Renal pelvis (tissue), 12 donors: ENCODE measurements at places on chromosomes 11 and 22.

DNA sequence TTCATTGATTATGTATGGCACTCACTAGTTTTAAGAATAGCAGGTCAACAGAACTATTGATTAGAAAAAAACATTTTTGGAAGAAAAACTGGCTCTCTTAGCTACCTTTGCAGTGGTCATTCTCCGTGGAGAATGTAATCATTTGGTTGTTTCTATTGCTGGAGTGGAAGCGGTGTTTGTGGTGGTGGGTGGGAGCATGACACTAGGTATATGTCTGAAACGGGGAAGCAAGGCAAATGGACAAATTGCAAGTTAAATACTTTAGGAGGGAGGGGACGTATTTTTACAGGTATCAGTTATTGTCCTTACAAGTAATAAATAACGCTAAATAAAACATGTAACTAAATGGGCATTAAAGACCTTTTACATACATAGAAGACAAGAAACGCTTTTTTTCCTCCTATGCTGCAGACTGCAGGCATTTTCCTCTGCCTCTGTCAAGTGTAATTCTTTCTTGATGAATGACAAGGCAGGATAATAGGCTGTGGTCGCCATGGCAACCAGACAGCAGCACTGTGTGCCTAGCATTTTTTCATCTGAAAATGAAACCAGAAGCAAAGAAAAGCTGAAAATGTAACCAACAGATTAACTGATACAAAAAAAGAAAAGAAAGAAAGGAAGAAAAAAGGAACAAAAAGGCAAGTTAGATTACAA lies 46.2 kb downstream of the BLID start:
- DNase-seq, result peak; percentile 86

DNA sequence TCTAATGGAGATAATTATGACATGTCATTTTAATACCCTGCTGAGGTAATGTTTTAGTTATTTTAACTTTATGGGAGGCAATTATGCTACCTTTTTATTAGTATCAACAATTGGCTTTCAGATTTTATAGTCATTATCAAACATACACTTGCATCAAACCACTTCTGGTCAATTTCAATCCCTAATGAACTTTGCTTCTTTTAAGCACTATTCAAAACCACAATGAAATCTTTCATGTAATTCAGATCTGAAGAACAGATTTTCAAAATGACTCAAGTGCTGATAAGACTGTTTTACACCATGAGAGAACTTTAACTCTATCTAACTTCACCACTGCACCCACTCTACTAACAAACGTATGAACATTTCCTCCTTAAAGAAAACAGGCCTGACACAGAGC lies 25.9 kb upstream of the CCDC34 start:
- no peak for DNase-seq

- no peak for DNase-seq
Observed at GRCh38 chr22:24232124-24232523, 12.8 kb downstream of the GGT5 start.

DNA sequence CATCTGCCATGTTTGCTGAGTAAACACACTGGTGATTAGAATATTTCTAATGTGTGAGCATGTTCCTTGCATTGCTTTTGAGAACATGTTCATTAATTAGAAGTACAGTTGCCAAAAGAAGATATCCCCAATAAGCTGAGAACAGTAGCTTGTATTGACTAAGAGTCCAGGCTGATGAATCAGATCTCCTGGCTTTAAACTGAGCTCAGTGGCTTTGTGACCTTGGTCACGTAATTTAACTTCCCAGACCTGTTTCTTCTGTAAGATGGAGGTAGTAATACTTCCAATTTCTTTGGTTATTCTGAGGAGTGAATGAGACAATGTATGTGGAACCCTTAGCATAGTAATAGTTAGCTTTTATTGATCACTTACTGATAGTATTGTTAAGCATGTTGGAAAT lies 61.9 kb downstream of the CYB5R2 start:
- DNase-seq, result no peak

- no peak for DNase-seq
Observed at GRCh38 chr22:38139901-38140300, 29.4 kb upstream of the BAIAP2L2 start.
